ENCODE measurements at places on chromosomes 3 and 15.

DNA sequence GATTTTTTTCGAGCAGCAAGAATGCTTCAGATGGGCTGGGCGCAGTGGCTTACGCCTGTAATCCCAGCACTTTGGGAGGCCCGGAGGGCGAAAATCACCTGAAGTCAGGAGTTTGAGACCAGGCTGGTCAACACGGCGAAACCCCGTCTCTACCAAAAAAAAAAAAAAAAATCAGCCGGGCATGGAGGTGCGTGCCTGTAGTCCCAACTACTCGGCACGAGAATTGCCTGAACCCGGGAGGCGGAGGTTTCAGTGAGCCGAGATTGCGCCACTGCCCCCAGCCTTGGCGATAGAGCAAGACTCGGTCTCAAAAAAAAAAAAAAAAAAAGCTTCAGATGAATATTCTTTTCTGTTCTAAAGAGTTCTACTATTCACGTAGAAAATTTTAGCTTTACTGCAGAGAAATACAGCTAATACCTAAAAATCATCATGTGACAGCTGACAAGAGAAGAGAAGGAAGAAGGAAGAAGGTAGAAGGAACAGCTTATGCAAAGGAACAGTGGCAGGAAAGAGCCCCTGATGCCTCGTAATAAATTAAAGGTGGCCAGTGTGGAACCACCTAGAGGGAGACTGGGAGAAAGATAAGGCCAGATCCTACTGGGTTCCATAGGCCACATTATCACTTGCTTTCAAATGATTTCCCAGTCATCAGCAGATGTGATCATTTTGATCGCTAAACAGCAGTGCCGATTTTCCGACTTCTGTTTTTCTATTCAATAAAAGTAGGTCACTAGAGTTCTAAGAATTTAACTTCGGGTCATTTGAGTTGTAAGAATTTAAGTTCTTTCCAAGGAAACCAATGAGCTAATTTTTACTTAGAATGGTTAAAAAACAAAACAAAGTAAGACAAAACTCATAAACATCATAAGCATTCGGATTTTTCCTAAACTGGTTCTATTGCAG lies 1.5 kb downstream of the CMTM6 start:
- no peak for DNase-seq

GRCh38 chr3:161108840-161109239 lies 3.7 kb upstream of the B3GALNT1 start:
- no peak for DNase-seq

DNA sequence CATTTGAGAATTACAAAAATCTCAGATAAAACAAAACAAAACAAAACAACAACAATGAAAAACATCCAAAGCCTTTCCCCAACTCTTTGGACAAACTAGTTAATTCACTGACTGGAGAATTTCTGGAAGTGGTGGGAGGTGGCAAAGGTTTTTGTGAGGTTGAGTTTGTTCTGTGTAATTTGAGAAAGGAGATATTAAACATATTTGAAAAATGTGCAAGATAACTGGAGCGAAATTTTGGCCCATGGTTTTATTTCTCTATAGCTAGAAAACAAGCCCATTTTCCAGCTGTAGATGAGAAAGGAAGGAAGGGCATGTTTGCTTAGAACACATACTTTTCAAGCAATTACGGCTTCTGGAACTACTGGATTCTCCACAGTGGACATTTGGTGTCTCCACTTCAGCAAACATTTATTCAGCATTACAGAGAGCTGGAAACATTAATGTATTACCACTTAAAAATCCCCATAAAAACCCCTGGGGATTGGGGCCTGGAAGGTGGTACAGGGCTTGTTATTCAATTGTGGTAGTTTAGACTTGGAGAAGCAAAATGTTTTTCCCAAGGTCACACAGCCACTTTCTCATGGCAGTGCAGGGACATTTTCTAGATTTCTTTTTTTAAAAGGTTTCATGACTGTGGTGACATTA lies 135.8 kb downstream of the THSD4 start:
- DNase-seq, result no peak

GRCh38 chr3:71629711-71630110 lies 46.2 kb upstream of the FOXP1 start:
- no peak for DNase-seq

DNA sequence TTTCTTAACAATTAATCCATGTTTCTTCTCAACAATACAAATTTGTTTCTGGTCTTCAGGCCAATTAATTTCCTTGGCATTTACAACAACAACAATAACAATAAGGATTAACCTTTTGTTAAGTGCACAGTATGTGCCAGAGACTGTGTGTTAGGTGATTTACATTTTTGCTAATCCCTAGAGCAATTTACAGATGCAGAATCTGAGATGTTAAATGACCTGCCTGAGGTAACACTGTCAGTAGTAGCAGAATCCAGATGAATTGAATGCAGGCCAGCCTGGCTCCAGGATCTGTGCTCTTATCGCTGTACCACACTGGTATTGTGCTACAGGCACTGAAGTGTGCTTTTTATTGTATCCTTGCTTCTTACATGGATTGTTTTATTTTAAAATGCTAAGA lies 122.2 kb downstream of the MEIS2 start:
- no peak for DNase-seq

GRCh38 chr15:75201616-75202250 lies at the start of gene C15orf39:
TSS of gene C15orf39 (plus strand) at chr15:75201882. CDS start at chr15:75206049, 4,167 bp downstream.
- DNase-seq, result peak; percentile 96

DNA sequence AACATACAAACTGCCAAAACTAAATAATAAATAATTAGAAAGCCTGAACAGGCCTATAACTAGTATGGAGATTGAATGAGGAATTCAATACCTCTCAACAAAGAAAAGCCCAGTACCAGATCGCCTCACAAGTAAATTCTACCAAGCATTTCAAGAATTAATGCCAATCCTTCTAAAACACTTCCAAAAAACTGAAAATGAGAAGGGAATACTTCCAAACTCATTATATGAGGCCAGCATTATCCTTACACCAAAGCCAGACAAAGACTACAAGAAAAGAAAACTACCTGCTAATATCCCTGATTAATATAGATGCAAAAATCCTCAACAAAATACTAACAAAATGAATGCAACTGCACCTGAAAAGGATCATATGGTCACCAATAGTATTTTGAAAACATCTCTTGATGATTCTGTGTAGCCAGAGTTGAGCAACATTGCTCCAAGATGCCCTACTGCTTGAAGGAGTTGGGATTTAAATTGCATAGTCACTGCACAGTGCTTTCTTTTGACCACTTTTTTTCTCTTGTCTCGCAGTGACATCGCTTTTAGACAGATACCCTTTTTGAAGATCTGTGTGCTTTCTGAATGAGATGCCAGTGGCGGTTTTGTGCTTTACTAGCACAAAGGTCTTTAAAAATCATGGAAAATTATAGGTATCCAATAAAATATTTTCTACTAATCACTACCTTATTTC lies 487.2 kb upstream of the RASGRP1 start:
- DNase-seq, result no peak

DNA sequence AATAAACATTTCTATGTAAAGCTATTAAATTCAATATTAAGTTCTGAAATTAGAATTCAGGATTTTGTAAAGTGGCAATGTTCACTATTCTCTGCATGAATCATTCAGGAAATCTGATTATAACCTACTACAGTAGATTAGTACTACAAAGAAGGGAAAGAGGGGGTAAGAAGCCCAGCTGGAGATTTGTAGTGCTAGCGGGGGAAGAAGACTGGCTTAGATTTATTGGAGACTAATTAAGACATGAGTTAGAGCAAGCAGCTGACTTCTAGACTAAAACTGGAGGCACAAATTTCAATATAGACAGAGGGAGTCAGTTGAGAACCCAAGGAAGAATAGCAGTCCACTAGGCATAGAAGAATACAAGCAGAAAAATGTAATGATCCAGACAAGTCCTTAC lies 55.8 kb upstream of the SETMAR start:
- peak; percentile 46 for DNase-seq

DNA sequence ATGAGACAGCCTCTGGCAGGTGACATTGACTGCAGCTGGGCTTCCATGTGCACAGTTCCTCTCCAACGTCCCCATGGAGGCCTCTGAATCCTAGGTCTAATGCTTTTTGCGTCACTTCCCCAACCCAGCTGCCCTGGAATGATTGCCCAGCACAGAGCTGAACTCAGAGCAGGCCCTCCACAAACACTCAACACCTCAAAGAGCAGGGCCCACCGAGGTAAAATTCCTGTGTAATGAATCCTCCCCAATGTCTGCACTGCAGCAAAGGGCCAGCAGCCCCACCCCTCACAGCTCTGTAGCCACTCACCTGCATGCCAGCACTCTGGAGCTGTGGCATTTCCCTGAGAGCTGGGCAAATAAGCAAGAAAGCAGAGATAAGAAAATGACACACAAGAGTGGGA lies 42.6 kb upstream of the DUSP7 start:
- no peak for DNase-seq

DNA sequence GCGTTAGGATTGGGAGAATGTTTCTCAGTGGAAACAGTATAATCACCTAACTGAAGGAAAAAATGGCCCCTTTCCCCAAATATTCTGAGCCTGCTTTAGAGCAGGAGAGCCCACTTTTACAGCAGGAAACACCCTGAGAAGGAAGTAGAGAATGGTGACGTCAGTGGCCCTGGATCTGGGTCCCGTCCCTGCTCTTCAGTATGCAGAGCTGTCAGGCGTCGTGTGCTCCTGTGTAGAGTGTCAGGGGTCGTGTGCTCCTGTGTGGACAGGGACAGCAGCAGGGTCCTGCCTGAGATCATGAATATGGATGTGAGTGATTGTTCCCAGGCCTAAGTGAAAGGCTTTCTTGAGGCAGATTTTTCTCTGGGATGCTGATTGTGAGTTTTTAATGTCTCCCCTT lies 45.2 kb downstream of the CGNL1 start:
- DNase-seq, result no peak

DNA sequence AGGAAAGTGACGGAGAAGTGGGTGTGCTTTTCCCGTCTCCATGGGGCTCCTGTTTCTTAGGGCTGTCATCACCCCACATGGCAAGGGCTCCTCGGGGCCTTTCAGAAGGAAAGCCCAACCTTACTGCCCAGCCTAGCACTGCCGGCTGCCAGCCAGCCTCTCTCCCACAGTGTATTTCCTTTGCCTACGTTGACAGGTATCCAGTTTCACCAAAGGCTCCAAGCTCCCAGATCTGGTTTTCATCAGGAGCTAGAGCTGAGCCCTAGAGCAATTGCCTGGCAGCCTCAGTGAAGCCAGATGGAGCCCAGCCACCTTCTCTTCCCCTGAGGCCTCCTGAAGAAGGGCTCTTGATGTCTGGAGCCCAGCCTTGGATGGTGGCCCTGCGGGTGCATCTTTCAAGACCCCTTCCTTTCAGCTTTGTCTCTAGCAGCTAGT lies 20.2 kb downstream of the CRABP1 start:
- no peak for DNase-seq

DNA sequence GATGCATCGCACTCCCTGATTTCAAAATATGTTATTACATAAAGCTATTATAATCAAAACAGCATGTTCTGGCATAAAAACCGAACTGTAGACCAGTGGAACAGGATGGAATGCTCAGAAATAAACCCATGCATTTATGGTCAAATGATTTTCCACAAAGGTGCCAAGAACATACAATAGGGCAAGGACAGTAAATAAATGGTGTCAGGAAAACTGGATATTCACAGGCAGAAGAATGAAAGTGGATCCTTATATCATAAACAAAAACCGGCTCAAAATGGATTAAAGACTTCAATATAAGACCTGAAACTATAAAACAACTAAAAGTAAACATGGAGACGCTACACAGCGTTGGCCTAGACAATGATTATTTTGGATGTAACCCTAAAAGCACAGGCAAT lies 22.6 kb downstream of the USP50 start:
- DNase-seq, result no peak

- no peak for DNase-seq
Measured at GRCh38 chr15:71630475-71630809, 179.9 kb upstream of the NR2E3 start.

GRCh38 chr3:71358243-71358642 lies 225.3 kb downstream of the FOXP1 start:
- DNase-seq, result no peak

DNA sequence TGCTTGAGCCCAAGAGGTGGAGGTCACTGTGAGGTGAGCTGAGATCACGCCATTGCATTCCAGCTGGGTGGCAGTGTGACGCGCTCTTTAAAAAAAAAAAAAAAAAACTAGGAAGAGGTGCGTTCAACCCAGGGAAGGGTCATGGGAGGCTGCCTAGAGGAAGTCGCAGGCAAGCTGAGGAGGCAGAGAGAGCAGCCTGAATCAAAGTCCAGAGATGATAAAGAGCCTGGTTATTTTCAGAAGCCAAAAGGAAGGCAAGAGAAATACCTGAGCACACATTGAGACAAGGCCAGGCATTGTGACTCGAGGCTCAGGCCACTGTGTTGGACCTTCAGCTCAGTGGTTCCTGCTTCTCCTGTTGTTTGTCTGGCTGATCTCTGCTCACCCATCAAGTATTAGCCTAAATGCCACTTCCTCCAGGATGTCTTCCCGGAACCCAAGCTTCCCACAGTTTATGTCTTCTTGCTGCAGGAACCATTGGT lies 16.1 kb upstream of the GCNT3 start:
- DNase-seq, result no peak

DNA sequence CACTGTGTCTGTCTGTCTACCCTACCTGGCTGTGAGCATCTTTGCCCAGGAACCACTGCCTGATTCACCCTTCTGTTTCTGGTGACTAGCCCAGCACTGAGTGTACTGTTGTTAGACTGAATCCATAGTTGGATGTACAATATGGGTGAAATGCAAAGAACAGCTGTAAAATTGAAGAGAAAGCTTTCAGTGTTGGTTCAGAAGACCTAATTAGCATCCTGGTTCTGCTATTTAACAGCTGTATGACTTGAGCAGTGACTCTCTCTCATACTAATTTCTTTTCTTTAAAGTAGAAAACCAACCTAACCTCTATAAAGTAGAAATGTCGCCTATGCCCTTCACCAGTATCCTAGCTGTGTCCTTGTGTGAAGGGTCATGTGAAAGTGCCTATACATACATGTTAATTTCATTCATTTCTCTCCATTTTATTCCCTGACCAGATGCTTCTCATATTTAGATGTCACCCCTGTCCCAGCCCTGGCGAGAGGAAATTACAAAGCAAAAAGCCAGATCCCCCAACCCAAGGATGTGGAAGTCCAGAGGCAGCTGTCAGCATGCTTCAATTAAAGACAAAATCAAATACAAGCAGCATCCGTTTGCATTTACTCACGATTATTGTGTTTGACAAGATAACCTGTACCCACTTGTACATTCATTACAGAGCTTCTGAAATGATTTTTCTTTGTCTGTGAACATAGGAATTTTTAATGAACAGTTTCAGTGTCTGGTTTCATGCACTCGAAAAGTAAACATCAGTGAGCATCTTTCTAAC lies 305.7 kb upstream of the ICE2 start:
- DNase-seq, result no peak

DNA sequence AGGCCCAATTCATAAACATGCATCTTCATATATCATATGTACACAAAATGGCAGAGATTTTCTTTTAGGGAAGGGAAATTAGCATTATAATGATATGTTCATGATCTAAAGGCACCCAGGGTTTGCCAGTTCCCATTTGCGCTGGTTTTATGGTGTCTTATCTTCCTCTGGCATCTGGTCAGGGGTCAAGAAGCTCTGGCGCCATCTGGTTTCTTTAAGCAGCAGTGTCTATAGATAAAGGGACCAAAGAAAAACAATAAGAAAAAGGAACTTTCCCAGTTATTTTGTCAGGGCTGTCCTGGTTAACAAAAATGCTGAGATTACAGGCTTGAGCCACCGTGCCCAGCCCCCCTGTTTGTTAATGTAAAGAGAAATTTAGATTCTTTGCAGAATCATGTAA lies 3.3 kb upstream of the DCP1A start:
- no peak for DNase-seq

- peak; percentile 32 for DNase-seq
Measured at GRCh38 chr3:61903931-61904657, 342.7 kb downstream of the PTPRG start.

- no peak for DNase-seq
Measured at GRCh38 chr3:65550137-65550536, 488.6 kb downstream of the MAGI1 start.

Measured in D341Med (cell line).